Amniotic epithelial cell (primary cell): ENCODE measurements at places on chromosomes 4 and X.

- peak; percentile 83 for DNase-seq
Measured at GRCh38 chrX:16750136-16750535, 30.7 kb downstream of the SYAP1 start.

- no peak for DNase-seq
Measured at GRCh38 chrX:118047446-118048186, 69.0 kb downstream of the KLHL13 start.

GRCh38 chr4:108219998-108220397 lies 51.3 kb upstream of the LEF1 start:
- DNase-seq = peak; percentile 30

DNA sequence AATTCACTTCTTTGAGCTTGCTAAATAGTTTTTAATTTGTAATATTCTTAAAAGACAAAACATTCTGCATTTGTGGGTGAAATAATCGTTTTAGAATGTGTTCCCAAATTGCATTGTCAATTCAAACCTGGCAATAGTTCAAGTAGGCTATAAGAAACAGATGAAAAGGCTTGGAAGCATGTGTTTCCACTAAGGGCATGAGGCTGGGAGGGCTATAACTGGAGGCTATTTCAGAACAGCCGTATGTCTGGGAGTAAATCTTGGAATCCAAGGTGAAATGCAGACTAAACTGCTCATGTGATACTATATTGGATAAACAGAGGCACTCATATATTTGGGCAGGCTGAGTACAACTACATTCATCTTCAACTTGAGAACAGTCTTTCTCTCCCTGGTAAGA lies 117.4 kb upstream of the GRPR start:
- no peak for DNase-seq

DNA sequence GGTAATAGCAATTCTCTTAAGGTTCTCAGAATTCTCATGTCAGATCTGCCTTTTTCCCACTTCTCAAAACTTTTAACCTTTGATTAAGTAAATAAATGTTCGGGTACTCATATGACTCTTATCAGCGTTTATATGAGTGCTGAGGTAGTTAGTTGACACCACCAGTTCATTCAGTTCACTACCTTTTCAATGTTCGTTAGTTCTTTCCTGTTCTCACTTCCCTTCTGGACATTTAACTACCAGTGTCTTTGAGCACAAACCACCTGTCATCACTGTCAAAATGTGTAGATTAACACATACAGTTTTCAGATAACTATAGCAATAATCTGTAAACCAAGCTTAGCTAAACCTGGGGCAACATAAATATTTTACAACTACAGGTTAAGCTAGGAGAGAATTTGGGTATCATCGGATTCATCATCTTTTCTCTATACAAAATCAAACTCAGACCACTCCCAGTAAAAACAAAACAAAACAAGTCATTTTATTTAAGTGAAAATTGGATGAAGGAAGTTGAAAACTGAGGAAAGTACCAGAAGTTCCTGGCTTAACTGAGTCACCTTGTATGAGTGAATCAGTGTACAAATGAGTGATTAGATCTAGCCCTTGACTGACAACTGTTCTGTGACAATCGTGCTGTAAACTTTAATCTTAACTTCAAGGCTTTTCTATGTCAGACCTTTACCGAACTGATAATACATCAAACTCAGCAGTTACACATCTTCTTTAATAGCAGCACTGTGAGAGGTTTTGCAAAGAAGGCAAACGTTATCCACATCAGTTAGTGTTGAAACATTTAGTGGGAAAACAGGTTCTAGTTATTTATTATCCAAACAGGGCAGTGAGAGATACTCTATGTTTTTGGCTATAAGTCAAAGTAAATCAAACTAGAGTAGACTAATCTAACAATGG lies 41.9 kb downstream of the ARHGEF38 start:
- DNase-seq = no peak

DNA sequence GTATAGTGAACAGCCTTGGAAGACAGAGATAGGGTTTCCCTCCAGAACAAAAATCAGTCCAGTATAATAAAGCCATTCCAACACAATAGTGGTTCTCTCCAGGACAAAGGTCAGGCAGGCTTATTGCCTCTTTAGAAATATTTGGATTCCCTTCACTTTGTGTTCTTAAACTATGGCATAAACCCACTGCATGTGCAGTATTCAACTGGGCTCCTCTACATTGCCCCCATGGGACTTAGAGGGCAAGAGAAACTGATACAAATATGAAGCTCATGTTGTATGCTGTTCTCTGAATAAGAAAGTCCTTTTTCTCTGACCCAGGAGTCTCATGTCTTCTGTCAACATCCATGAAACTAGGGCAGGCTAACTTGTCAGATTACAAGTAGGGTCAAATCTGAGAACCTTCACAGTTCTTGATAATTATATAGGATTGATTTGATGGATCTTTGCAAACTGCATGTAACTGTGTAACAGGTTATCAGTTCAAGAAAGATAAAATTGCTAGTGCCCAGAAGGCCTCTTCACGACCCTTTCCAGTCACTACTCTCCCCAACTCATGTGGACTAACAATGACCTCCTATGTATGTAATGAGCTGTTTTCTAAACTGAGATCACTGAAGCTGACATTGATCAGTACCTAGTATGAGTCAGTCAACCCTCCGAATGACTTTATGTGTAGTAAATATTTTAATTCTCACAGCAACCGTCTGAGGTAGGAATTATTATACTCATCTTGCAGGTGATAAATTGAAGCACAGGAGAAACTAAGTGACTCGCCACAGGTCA lies 31.9 kb upstream of the FAM9C start:
- no peak for DNase-seq

- DNase-seq = no peak
Measured at GRCh38 chr4:69214716-69215115, at the start of gene UGT2B11. UGT2B11 (minus strand) TSS chr4:69214748; CDS start chr4:69214722, 26 bp downstream.

GRCh38 chr4:138758876-138759553 lies 256.6 kb upstream of the NOCT start:
- no peak for DNase-seq

GRCh38 chr4:169412046-169412445 lies 141.3 kb upstream of the SH3RF1 start:
- DNase-seq = no peak
